ENCODE measurements at places on chromosomes 1 and 21.

GRCh38 chr1:118077331-118078045, 107.5 kb downstream of the SPAG17 start:
- DNase-seq: no peak

DNA sequence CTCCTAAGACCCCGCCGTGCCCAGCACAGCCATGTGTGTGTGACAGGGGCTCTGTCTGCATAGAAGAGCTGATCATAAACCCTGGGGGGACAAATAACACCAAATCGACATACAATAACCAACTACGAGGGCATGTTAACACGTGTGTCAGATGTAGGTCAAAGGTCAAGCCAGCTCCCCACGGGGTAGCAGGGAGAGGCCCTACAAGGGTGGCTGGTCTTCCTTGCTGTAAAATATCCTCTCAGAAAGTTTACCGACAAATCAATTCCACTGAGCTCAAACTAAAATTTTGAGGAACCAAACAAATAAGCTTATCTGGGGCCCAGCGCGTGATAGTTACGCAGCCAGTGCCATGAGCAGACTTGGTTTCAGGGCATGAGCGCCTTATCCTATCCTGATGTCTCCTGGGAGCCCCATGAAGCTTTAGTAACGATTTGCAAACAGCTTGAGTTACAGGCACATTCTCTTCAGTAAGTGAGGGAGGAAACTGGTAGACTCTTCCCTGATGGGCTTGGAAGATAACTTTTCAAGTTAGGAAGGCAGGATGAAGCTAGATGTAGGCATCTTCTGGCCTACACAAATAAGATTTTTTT, 2.7 kb upstream of the TMPRSS3 start:
- no peak for DNase-seq

- no peak for DNase-seq
Observed at GRCh38 chr1:57017200-57017599, 51.4 kb upstream of the C8B start.

- no peak for DNase-seq
Observed at GRCh38 chr1:83100133-83100532, 898.8 kb downstream of the TTLL7 start.

DNA sequence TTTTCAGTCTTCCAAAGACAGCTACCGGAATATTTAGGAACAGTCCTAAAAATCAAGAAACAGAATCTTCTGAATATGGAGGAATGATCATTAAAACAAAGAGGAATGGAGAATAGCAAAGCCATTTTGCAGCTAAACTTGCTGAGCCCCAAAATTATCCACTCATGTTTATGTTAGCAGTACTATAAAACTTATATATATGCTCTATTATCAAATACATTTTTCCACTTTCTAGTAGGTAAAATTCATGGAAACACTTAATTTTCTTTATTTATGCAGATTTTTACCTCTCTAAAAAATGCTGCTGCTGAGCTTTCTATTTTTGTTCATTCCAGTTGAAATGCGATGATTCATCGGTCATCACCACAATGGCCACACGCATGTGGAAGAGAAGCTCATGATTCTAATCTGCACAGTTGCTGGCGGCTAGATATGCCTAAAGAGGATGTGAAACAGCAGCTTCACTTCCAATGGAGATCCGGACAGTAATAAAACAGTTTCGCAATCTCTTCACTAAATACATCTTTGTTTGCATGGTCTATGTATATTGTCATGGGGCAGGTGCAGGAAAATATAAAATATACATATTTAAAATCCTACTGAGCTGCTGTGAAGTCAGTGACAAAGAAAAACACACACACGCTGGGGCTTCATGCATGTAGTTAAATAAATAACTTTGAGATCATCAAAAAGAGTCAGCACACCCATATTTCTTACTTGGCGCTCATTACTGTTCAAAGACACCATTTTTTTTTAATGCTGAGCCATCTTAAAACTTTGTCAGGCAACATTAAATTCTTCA, 292.2 kb downstream of the SMYD3 start:
- no peak for DNase-seq

DNA sequence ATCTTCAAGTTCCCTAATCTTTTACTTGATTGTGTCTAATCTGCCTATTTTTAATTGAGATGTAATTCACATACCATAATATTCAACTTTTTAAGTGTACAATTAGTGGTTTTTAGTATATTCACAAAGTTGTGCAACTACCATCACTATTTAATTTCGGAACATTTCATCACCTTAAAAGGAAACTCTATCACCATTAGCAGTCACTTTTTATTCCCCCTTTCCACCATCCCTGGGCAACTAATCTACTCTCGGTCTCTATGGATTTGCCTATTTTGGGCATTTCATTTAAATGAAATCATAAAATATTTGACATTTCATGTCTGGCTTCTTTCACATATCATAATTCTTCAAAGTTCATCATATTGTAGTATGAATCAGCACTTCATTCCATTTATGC, 30.6 kb upstream of the HYI start:
- no peak for DNase-seq

Measured in activated CD8-positive, alpha-beta memory T cell treated with anti-CD3 and anti-CD28 coated beads, Interleukin-2, amount 50 U/mL, for 4 hours (primary cell).